Fibroblast of skin of right biceps (primary cell): ENCODE measurements at places on chromosomes 7 and 10.

GRCh38 chr10:1048732-1049424 is at the start of gene IDI1:
Gene IDI1 (minus strand): TSS chr10:1049119. CDS start chr10:1049003, 116 bp downstream.
- peak; percentile 99 for DNase-seq

- peak; percentile 53 for DNase-seq
These were observed 121.2 kb upstream of the PITRM1 start for GRCh38 chr10:3293581-3294431.

- DNase-seq = peak; percentile 80
These were observed 24.6 kb downstream of the JAZF1 start for GRCh38 chr7:28155964-28156363.

- DNase-seq = peak; percentile 36
These were observed 141.6 kb downstream of the GPR85 start for GRCh38 chr7:112945046-112945445.

DNA sequence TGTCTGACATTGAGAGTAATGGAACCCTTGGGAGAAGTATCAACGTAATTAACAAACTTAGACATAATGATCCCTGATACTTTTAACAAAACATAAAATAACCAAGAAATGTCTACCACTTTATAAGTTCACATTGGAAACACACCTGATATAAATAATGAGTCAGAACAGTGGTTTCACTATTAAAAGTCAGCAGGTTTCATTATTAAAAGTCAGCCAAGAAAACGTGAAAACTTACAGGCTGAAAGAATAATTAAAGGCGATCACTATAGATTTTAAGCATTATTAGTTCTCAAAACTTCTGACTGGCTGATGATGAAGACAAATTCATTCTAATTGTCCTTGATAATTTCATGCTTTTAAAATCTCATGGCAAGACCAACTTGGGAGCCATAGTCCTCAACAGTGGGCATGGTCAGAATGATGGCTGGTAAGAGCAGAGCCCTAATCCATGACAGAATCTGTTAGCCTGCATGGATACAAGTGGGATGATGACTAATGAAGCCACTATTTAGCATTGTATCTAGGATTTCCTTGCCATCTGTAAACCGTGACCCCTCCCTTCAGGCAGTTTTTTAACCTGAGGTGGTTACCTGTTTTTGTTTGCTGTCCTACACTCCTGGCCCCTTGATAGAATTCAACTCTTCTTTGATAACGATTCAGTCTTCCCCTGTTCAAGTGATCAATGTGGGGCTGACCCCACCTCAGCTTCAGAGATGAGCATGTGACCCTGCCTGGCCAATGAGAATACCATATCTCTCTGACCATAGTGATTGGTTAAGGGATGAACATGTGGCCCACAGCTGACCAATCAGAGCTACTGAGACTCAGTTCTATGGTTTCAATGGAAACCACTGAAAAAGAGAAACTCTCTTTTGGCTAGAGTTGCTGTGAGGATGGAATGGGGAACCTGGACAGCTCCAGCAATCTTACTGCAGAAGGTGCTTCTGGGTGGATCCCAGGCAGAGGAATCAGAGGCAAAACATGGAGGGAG is 151.0 kb downstream of the PLPP4 start:
- DNase-seq = peak; percentile 10

- DNase-seq = peak; percentile 75
These were observed 40.0 kb upstream of the INSIG1 start for GRCh38 chr7:155257482-155258225.

DNA sequence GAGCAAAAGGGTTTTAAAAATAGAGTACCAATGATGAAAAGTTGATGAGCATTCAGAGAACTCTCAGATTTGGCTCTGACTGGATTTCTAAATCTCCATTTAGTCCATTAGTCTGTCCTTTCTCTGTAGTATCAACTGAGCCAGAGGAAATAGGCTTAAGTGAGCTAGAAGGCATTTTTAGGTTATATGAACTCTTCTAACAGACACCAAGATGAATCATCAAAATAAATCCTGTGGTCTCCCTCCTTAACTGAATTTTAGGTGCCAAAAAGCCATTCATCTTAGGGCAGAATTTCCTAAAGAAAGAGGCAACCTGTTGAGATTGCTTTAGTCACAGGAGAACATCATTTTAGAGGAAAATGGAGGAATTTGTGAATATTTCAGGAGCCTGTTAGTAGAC is 305.1 kb downstream of the AUTS2 start:
- DNase-seq = peak; percentile 68

DNA sequence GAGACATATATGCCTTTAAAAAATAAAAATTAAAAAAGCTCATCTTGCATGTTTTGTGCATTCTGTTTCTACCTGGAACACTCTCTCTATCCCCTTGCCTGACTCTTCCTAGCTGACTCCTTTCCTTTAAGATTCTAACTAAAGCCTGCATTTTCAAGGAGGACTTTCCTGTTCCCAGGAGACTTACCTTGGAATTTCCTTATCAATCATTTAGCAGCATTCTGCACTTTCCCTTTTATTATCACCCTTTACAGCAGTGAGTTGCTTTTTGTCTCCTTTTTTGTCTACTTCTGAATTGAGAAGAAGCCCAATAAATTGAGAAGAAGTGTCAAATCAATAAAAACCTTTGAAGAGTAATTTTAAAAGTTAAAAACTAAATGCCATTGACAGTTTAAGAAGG is 142.2 kb upstream of the TMEM196 start:
- DNase-seq = no peak

GRCh38 chr7:44273681-44274622 is 51.4 kb downstream of the CAMK2B start:
- DNase-seq = no peak

- no peak for DNase-seq
These were observed 1.1 kb downstream of the HOXA2 start for GRCh38 chr7:27101171-27101956.

DNA sequence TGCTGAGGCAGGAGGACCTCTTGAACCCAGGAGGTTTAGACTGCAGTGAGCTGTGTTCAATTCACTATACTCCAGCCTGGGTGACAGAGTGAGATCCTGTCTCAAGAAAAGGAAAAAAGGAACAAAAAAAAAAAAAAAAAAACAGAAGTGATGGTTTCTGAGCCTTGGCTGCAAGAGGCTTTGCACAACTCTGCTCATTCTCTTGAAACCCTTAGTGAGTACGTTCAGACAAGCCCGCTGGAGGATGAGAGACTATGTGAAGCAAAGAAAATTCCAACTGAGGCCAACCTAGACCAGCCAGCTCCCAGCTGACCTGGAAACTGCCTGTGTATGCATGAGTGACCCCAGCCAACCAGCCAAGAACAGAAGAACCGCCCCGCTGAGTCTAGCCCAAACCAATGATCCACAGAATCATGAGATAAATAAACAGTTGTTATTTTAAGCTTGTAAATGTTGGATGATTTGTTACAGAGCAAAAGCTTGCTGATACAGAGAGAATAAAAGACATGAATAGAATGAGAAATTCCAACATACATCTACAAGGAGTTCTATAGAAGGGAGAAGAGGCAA is 50.6 kb upstream of the FZD9 start:
- no peak for DNase-seq

GRCh38 chr10:133026171-133026570 is 61.6 kb upstream of the ADGRA1 start:
- no peak for DNase-seq

DNA sequence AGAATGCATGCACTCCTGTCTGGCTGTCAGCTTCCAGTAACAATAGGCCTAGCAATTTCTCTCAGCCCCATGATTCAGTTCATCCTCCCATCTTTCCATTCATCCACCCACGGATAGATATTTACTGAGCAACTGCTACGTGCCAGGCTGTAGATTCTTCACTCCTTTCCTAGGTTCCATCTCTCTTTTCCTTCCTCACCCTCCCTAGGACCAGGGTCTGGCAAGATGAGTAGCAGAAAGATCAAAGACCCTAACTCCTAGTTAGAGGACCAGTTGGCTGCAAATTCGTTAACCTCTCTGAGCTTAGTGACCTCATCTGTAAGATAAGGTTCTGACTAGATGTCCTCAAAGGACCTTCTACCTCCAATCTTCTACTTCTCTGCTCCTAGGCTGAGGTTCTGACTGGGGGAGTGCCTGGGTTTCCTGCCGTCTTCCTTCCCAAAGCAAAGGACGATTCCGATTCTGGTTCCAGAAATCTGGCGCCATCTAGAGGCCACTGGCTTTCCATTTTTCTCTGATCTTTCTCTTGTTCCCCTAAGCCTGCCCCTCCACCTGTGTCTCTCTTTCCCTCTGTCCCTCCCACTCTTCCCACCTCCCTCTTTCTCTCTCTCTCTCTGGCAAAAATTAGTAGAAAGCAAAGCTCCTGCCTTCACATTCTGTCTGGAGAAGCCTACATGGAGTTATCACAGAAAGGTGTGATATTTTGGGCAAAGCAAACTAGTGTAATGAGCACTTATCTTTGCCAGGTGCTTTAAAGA is 26.2 kb downstream of the TBATA start:
- DNase-seq = peak; percentile 71
